ENCODE measurements at places on chromosomes 11 and 22.

GRCh38 chr22:49207008-49208003, 620.4 kb downstream of the BRD1 start:
- no peak for DNase-seq

GRCh38 chr22:22786301-22787115, 101.1 kb upstream of the IGLL5 start:
- no peak for DNase-seq

DNA sequence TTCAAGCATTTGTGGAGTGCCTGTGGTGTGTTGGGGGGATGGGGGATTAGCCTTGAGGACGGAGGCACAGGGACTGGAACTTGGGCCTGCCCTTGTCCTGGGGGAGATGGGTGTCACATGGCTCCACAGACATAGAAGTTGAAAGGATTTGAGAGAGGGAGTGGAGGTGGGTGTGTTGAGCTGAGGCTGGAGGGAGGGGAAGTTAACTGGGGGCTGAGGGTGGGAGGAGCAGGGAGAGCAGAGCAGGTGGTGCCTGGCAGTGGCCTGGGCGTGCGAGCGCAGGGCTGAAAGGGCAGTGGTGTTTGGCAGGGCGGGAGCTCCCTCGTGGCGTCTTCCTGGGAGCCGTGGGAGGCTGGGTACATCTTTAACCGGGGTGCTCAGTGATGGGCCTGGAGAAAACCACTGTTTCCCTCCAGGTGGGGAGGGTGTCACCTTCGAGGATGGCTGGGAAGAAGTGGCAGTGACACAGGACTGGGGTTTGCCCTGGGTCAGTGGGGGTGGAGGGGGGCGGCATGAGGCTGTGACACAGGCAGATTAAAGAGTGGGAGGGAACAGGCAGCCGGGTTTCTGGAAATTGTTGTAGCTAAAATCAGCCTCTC, 45.5 kb downstream of the AP2A2 start:
- DNase-seq = no peak

- no peak for DNase-seq
These were observed 46.6 kb upstream of the TCF20 start for GRCh38 chr22:42317008-42317407.

DNA sequence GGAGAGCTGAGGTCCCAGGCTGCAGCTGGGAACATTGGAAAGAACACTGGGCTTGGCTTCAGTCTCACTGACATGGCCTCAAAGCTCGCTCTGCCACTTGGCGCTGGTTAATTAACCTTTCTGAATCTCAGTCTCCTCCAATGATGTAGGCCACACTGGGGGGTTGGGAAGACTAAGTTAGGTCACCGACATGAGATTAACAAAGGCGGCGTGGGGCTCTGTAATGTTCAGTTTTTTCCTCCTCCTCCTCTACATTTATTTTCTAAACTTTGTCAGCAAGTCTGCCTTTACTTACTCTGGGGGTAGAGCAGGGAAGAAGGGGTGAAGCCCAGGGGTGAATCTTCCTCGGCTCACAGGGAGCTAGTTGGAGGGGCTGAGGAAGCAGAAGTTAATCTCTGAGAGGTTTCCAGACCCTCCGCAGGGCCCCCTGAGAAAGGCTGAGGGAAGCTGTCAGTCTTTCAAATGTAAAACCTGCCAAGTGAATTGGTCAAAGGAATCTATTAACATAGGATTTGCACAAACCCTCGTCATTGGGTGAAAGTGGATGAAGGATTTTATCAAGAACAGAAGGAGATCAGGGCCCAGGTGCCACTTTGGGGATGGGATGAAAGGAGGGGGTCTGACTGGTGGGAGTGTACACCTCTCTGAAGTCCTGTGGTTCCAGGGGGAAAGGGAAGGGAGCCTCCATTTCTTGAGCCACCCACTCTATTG, 32.1 kb upstream of the TENM4 start:
- DNase-seq = no peak

GRCh38 chr22:26534171-26534855, 22.0 kb upstream of the TFIP11 start:
- no peak for DNase-seq

GRCh38 chr11:76380159-76380976, 564 bp downstream of the THAP12 start:
- DNase-seq = peak; percentile 32

- DNase-seq = no peak
These were observed 247.0 kb upstream of the NARS2 start for GRCh38 chr11:78821371-78822306.

- DNase-seq = no peak
These were observed 19.3 kb downstream of the CREB3L1 start for GRCh38 chr11:46296528-46297448.

GRCh38 chr11:7646866-7647265, 26.4 kb downstream of the CYB5R2 start:
- no peak for DNase-seq

- no peak for DNase-seq
These were observed 67.2 kb downstream of the PRCP start for GRCh38 chr11:82832983-82833382.

DNA sequence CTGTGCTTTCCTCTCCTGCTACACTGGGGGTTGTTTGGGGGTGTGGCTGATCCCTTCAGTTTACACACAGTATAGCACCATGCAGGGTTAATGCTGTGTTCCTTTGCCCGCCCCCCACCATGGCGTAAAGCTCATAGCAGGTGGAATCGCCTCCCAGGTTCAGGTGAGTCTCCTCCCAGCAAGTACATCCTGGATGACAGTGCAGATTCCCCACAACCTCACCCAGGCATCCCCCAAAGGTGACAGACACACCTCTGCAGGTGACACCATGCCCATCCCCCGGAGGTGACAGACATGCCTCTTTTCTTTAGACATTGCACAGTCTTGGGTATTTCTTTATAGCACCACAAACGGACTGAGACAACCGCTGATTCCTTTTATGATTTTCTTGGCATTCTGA, 343.7 kb downstream of the BRD1 start:
- no peak for DNase-seq

GRCh38 chr11:58030653-58031052, at the start of gene OR6Q1:
Gene OR6Q1, plus strand, starts transcription at chr11:58030953. Its CDS starts 0 bp downstream, at chr11:58030953.
- DNase-seq = no peak

- DNase-seq = no peak
These were observed at the start of gene INPPL1 for GRCh38 chr11:72224564-72225410. Gene INPPL1, plus strand, starts transcription at chr11:72224767. Its CDS starts 218 bp downstream, at chr11:72224985.

DNA sequence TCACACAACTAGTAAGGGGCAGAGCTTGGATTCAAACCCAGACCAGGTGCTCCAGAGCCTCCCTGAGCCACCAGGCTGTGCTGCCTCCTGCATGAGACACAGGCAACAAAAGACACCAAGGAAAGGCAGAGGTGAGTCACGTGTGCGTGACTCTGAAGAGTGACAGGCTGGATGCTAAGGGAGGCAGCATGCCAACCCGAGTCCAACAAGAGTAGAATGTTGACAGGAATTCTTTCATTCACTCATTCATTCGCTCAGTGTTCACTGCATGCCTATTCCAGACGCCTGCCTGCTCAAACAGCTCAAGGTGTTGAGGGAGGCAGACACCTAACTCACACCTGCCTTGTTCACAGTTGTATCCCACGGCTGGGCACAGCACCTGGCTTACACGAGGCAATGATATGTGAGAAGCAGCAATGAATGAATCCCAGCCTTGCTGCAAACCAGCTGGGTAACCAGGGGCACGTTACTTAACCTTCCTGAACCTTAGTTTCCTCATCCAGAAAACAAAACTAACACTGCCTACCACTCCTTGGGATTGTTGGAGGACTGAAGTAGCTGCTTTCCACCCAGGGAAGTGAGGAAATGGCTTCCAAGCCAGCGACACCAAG, 73.8 kb upstream of the ARFGAP3 start:
- no peak for DNase-seq

GRCh38 chr22:23683545-23683944, 7.3 kb upstream of the RGL4 start:
- DNase-seq = no peak

DNA sequence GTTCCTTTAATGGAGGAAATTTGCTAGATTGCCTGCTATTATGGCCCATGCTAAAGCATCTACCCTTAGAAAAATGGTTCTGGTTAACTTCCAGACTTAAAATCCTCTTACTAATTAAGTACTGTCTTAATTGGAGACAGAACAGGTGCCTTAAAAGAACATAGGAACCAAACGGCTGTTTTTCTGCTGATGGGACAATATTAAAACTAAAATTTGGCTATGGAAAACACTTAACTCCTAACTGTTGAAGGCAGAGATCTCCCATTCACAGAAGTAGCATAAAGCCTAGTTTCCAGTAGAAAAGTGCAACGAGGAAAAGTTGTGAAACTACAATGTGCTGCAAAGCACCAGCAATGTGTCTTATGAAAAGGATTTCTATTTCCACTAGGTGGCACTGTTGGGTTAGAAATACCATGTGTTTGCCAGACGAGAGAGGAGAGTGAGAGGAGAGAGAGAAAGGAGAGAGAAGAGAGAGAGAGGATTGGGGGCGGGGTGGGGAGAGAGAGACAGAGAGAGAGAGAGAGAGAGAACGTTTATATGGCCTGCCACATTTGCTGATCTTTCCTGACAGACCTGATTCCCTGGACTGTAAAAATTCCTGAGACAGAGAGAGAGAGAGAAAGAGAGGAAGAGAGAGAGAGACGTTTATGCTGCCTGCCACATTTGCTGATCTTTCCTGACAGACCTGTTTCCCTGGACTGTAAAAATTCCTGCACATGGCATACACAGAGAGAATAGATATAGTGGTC, 51.5 kb downstream of the FAM181B start:
- DNase-seq = no peak

GRCh38 chr11:101129203-101129943, at the start of gene PGR:
Gene PGR, minus strand, starts transcription at chr11:101129813. Its CDS starts 743 bp downstream, at chr11:101129070.
- no peak for DNase-seq

DNA sequence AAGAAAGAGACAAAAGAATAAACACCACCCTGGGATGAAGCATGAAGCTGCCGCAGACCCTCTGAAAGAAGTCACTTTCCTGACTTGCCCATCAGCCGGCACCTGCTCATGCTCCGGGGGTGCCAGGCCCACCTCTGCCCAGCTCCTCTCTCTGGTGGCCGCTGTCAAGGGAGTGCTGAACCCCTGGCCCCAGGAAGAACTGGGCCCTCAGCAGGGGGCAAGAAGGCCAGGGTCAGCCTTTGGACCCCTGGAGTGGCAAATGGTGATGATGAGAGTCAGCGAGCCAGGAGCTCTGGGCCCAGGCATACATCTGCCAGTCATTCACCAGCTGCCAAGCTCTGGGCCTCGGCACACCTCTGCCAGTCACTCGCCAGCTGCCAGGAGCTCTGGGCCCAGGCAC, 17.4 kb downstream of the TTLL8 start:
- DNase-seq = no peak

DNA sequence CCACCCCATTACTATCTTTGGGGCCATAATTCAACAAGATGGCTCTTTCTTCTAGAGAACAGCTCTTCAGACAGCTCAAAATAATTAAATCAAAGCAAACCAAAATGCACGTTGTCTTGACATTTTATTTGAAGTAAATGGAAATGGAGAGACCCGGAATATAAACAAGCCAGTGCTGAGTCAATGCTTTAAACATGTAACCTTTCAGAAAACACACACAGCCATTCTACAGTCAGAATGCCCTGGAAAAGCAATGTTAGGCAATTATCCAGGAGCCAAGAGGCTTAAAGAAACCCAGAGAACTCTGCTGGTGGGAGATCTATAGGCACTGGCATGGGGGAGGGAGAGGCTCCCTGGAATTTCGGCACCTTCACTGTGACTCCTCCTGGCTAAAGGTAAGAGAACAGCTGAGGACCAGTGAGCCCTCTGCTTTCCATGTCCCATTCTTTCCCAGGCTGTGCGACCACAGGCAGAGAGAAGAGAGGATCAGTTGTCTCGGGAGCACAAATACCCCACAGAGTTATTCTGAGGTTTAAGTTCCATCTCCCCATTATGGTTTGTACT, 254.0 kb upstream of the CCDC90B start:
- DNase-seq = no peak

DNA sequence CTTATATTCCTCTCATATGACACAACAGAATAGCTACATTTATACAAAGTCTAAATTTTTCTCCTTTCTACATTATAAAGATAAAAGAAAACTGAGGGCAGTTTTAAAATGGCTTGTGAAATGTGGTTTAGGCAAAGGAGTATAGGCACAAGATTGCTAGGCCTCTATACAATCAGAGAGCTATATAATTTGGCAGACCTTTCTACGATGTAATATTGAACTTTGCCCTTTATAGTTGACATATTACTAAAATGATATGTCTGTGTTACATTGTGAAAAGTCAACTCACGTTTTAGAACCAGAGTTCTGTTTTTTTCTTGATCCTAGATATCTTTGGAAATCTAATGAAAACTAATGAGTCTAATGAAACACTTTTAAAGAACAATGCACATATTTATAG, 430.2 kb downstream of the DLG2 start:
- no peak for DNase-seq

DNA sequence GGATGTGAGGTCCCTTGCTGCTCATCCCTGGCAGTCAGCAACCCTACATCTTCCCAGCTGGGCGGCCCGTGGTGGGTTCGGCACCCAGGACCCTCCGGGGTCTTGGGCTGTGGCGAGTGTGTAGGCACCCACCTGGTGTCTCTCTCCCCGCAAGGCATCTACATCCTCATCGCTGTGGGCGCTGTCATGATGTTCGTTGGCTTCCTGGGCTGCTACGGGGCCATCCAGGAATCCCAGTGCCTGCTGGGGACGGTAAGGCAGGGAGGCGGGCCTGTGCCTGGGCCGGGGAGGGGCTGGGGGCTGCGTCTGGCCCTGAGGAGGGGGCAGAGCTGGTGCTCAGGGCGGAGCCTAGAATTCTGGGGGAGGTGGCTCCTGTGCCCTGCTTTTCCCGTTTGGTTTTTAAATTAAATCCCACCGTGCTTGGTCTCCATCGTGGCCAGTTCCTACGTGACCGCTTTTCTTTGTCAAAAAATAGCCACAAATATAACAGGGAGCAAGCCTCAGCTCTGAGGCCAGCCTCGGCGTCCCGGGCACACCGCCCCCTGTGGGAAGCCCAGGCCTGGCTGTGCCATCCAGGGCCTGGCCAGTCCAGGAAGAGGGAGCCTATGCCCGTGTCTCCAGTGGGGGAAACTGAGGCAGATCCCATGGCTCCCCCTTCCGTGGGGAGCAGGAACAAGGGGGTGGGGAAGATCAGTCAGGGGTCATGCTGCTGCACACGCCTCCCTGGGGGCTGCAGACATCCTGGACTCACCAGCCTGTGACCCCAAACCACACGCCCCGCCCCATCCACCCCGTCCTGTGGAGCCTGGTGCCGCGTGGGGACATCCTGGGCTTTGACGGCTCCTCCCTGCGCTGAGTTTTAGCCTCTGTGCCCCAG, 6.4 kb upstream of the TSSC4 start:
- DNase-seq = no peak

- no peak for DNase-seq
These were observed 30.5 kb downstream of the DIXDC1 start for GRCh38 chr11:111967649-111968048.

GRCh38 chr11:78961247-78961646, 386.6 kb upstream of the NARS2 start:
- no peak for DNase-seq

DNA sequence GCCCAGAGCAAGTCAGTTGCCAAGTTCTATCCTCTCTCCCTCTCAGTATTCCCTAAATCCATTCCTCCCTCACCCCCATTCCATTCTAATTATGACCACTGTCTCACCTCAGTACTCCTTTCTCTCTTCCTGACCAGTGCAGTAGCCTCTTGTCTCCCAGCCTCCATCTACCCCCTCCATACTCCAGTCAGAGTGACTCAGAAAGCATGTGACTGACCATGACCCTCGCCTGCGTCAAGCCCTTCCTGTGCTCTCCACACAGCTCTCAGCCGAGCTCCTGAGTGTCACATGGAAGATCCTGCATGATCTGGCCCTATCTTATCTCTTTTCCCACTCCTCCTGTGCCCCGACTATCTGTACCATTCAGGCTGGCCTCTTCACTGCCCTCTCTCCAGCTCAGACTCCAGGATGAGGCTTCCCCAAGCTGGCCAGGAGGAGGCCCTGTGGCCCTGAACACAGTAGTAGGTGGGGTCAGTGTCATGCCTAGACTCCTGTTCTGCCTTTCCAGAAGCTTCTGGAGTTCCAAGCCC, 42.6 kb downstream of the NEU3 start:
- DNase-seq = no peak
